Thoracic aorta (tissue), 2 donors: ENCODE measurements at places on chromosomes 1 and 21.

DNA sequence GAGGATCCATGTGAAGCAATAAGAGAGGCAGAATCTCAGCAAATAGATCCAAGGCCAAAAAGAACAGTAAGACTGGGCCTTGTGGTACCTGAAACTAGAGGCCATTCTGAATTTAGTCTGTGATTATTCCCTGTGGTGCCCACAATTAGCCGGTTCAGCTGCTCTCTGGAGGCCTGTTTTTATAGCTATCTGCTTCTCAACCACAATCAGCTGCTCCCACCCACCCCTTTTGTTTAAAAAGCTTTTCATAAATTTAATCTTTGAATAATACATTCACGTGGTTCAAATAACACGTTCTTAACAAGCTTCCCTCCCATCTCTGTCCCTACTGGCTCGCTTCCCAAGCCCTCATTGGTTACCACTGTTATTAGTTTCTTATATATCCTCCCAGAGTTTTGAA, 18.0 kb downstream of the UBE2T start:
- DNase-seq = no peak

DNA sequence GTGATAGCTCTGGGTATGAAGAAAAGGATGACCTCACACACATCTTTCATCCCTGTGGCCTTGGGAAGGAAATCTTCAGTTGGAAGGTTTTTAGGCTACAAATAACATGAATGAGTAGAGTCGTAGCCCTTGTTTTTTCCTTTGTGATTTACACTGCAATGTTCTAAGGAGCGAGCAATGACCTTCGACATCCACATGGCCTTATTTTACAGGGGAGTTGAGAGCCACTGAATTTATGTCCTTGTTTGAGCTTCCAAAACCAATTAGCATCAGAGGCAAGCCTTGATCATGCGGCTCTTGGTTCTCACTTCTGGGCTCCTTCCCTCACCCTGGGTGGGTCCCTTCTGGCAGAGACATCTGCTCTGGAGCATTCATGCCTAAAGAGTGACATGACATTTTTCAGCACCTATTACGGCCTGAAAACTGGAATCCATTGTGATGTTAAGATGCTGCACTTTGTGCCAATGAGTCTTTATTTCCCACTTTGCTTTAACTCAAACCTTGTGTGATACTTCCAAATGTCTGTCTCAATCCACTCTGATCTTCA, 70.5 kb upstream of the RUNX1 start:
- no peak for DNase-seq

DNA sequence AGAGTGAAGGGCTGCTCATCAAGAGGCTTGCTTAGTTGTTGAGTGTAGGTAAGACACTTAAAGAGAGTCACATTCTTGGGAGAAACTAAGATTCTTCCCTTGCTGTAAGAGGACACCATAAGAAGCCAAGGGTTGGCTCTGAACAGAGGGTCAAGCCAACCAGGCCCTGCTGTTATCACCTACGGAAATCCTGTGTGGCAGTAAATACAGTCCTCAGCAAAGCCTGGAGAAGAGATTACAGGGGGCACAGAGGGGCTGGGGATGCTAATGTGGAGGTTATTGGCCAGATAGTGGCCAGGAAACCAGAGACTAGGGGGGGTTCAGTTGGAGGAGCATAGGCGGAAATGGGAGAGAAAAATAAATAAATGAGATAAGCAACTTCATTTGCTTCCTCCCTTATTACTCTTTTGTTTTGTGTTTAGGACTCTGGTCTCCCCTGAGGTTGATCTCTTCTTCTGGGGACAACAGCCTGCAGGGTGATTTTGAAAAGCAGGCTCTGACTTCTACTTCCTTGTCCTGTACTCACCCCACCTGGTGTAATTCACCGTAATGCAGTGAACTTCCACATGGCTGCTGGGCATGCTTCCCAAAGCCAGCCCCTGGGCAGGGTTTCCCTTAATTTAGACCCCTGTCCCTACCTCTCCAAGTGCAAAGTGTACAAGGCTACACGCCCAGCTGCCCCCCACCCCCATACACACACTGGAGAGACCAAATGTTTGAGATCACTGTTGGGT, 40.9 kb downstream of the MTARC1 start:
- no peak for DNase-seq

DNA sequence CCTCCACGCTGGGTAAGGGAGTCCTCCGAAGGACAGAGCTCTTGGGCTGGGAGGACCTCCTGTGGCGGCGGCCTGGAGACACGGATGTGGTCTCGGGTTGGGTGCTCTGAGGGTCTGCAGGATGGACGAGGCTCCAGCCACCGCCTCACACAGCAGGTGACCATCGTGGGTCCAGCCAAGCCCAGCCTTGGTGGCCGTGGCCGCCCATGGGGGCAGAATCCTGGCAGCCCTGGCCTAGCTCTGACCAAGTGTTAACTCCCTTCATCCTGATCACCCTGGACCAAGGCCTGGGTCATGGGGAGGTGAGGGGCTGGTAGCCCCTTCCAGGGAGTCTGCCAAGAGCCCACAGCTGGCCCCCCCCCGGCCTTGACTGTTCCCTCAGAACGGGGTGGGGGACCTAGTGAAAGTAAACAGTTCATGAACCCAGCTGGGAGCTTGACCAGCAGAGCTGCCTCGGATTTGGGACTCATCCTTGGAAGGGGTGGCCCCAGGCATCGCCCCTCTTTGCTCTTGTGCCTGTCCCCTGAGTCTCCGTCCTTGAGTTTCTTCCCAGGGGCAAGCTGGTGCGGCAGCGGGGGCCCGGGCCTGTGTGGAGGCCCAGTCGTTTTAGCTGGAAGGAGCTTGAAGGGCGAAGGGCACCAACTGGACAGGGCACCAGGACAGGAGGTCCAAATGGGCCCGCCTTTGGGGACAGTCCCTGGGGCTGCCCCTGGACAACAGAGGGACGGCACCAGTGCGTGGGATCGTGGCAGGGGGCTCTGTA, 17.8 kb downstream of the ARHGEF16 start:
- no peak for DNase-seq

DNA sequence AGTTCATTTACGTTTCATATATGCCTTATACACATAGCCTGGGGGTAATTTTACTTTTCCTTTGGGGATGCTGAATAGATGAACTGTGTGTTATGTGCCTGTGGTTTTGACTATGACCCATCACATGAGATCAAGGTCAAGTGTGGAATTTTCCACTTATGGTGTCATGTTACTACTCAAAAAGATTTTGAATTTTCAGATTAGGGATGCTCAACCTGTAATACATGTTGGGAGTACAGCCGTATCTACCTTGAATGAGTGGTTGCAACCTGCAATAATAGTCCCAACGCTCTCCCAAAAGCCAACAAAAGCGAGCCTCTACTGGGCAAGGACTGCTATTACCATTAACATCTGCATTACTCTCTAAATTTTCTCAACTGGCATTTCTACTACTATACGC, 68.5 kb upstream of the SDC3 start:
- DNase-seq = no peak

DNA sequence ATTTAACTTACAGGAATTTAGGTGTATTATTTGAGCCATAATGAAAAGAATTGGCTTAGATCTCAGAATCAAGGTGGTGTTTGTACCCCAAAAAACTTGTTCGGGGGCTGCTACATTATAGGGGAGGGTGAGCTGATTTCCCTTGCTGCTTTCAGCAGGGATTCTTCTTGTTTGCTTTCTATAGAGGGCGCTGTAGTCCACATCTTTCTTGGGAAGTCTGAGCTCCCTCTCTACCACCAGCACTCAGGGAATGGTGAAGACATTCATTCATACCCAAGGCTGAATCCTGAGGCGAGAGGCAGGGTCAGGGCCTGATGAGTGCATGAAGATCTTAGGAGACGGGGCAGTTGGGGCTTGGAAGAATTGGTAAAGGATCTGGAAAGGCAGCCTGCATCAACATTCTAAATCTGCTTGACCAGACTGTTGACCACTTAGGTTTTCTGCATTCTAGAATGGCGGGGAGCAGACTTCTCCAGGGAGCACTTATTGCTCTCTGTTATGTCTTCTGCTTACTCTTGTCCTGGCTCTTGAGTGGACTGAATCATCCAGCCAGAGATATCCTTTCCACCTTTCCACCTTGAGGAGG, 18.9 kb downstream of the SPATA46 start:
- DNase-seq = no peak

DNA sequence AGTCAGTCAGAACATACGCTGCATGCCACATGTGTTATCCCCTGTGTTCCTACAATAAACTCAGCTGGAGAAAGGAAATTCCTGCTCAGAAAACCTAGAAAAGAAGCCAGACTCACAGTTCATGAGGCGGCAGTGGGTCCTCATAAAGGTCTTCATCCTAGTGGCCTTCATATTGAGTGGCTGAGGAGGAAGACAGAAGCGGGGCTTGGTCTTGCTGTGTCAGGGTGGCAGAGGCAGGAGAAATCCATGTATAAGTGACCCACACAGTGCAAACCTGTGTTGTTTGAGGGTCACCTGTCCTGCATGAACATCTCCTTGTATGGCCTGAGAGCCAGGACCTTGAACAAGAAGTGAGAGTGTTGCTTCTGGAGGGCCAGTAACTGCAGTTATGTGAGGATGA, 4.0 kb upstream of the WNT3A start:
- no peak for DNase-seq

DNA sequence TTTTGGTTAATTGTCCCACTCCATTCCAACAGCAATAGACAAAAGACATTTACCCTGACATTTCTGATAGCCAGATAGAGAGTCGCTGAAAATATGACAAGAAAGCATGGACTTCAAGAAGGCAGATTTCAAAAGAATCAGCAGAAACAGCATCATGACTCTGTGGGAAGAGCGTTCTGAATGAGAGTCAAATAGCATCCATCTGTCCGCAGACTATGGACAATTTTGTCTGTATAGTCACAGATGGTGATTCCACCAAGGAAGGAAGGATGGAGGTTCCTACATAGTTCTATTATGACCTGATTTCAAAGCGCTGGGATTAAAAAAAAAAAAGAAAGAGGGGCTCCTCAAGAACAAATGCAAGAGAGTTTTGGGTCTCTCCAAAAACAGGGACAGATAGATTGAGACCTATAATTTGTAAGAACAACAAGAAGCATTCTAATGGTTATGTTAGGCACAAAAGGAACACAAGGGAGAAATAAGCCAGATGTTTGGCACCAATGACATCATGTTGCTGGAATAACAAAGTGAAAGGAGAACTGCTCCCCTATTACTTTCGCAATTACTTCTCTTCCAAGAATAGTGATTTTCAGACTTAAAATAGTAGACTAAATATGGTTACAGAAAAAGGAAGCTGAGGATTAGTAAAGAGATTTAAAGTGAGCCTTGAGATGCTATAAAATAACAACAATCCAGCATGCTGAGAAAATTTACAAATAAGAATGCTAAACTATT, 28.5 kb downstream of the NIBAN1 start:
- no peak for DNase-seq

GRCh38 chr1:36953061-36953460, 81.3 kb downstream of the GRIK3 start:
- DNase-seq = no peak
